ENCODE measurements at places on chromosomes 6 and 20.

GRCh38 chr6:133341607-133342158 lies 100.5 kb downstream of the EYA4 start:
- no peak for DNase-seq

GRCh38 chr6:99967052-99967451 lies 27.0 kb downstream of the MCHR2 start:
- no peak for DNase-seq

DNA sequence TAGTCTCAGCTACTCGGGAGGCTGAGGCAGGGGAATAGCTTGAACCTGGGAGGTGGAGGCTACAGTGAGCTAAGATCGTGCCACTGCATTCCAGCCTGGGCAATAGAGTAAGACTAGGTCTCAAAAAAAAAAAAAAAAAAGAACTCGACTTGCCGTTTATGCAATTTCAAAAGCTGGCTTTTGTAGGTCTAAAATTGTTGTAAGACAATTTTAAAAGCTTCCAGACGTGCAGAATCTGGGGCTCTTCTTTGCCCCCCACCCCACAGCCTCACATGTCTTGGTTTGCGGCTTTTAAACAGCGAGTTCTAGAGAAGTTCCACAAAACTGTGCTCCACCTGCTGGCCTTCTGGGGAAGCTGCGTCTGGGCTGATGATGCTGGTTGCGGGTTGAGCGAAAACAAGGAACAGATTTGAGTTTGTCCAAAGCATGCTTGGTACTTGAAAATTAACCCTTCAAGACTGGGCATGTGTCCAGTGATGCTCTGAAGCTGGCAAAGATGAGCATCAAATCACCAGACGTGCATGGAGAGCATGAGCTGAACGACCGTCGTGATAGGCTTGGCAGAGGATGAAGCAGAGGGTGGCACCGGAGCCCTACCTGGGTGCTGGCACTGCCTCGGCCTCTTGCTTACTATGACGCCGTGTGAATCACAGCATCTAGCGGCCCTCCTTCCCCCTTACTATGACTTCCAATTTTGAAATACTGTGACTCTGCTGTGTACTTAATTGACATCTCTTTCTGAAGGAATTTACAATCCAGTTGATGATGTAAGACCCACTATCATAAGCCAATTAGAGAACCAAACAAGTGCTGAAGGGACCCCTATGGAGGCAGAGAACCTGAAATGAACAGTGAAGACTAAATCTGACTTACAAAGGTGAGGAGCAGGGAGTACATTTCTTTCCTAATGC lies 171.4 kb downstream of the GMPR start:
- peak; percentile 39 for DNase-seq

- DNase-seq = peak; percentile 18
Observed at GRCh38 chr6:165573671-165574070, 89.4 kb downstream of the PDE10A start.

GRCh38 chr6:28239636-28240035 lies 12.4 kb downstream of the ZKSCAN4 start:
- no peak for DNase-seq

- DNase-seq = no peak
Observed at GRCh38 chr6:169887529-169888140, 136.2 kb downstream of the ERMARD start.

GRCh38 chr6:105753207-105753606 lies 332.9 kb upstream of the PRDM1 start:
- no peak for DNase-seq

DNA sequence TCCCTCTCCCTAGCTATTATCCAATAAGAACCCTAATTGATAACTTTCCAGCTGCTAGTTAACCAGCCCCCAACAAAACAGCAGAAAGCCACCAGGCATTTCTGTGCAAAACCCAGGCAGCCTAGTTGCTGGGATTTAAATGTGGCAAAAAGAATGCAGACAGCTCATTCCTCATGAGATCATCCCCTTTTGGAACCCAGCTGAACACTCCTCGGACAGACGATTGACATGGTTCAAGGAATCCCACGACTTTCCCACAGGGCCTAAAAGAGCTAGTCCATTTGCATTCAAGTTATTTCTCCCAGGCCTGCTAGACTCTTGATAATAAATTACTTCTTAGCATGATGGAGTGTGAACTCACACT lies 24.0 kb downstream of the JAG1 start:
- DNase-seq = no peak

- no peak for DNase-seq
Observed at GRCh38 chr6:149342525-149342924, 25.0 kb downstream of the TAB2 start.

GRCh38 chr6:26524722-26525370 lies 13.3 kb upstream of the HMGN4 start:
- no peak for DNase-seq

DNA sequence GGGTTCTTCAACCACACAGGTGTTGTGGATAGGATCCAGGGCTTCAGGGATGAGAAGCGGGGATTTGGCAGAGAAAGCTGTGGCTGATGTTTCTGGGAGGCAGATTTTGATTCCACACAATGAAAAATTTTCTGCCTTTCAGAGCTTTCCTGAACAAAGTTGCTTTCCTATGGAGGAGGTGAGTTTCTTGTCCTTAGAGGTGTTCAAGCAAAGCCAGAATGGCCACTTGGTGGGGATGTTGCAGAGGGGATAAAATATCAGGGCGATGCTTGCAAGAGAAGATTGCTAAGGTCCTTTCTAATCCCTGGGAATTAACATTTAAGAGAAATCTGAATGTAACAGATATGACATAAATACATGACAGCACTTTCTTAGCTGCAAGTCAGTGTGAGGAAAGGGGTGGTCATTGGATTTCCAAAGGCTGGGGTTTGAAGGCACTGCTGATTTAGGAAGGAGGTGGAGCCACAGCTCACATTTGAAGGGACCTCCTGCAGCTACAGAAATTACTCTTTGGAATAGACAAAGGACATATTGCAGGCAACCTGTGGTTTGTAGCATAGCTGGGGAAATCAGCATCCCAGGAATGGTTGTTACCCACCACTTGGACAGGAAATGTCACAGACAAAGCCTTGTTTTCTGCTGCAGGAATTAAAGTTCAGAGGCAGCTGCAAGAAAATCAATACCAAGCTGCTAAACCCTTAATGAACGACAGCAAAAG lies 271.1 kb upstream of the CHD6 start:
- DNase-seq = peak; percentile 20

- no peak for DNase-seq
Observed at GRCh38 chr6:163782436-163783003, 368.0 kb downstream of the QKI start.

GRCh38 chr20:57851025-57851682 lies 141.3 kb upstream of the PMEPA1 start:
- no peak for DNase-seq

DNA sequence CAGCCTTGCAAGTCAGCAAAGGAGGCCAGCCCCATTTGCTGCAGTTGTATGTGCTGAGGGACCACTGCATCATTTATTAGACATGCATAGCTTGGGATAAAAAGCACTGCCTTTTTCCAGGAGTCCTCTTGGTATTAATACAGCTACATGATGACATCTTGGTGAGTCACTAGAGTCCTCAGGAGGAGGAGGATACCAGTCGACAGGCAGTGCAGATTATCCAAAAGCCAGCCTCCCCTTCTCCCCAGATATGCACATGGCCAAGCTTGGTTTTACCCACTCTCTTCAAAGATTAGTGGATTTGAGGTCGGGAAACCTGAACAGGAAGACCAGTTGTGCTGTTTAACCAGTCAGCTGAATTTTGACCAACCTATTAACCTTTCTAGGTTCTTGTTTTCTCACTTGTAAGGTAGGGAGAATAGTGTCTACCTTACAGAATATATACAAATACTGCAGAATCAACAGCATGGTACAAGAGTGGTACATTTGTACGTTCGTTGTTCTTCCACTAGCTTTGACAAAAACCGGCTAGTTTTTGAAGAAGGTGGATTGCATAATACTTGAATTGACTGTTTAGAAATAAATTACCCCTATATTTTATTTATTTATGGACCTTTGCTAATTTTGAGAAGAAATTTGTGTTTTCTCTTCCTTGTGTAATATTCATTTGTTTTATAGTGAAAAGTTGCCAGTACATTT lies 31.9 kb downstream of the VAPB start:
- no peak for DNase-seq

DNA sequence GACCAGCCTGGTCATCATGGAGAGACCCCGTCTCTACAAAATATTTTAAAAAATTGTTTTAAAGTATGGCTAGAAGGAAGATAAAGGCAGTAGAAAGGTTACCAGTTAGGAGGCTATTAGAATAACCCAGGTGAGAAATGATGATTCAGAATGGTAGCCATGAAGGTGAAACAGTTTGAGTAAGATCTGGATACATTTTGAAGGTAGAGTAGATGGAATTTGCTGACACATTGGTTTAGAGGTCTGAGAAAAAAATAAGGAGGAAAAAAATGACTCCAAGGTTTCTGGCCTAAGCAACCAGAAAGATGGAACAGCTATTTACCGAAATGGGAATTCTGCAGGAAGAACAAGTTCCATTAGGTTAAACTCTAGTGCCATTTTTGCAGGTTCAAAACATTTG lies 167.9 kb upstream of the TAB2 start:
- DNase-seq = no peak

DNA sequence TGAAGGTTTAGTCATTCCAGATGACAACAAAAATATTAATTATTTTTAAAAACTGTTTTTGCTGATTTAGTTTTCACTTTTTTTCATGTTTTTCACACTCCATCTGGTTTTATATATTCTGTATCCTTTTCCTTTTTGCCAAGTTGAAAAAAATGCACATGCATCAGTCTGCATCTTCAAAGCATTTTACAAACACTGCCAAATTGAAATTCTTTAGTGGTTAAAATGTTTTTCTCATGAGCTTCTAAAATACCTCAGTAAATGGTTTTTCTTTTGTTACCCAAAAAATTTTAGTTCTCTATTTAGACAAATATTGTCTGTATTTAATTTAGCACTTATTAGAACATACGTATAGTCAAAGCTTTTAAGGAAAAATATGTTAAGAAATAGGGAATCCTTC lies 386.9 kb upstream of the HSF2 start:
- no peak for DNase-seq

GRCh38 chr6:121584586-121585369 lies 149.3 kb downstream of the GJA1 start:
- DNase-seq = no peak

DNA sequence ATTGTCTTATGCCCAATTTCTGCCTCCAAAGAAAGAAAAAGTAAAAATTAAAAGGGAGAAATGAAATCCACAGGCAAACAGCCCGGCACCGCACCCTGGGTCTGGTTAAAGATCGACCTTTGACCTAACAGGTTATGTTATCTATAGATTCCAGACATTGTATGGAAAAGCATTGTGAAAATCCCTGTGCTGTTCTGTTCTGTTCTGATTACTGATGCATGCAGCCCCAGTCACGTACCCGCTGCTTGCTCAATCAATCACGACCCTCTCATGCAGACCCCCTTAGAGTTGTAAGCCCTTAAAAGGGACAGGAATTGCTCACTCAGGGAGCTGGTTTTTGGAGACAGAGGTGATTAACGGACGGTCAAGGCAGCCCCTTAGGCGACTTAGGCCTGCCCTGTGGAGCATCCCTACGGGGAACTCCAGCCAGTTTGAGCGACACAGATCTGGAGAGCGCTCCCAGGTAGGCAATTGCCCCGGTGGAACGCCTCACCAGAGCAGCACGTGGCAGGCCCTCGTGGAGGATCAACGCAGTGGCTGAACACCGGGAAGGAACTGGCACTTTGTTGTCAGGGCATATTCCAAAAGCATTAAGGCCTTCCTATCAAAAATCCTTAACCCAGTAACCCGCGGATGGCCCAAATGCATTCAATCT lies 12.0 kb upstream of the HFE start:
- DNase-seq = no peak

GRCh38 chr6:22681761-22682160 lies 112.4 kb downstream of the HDGFL1 start:
- no peak for DNase-seq

DNA sequence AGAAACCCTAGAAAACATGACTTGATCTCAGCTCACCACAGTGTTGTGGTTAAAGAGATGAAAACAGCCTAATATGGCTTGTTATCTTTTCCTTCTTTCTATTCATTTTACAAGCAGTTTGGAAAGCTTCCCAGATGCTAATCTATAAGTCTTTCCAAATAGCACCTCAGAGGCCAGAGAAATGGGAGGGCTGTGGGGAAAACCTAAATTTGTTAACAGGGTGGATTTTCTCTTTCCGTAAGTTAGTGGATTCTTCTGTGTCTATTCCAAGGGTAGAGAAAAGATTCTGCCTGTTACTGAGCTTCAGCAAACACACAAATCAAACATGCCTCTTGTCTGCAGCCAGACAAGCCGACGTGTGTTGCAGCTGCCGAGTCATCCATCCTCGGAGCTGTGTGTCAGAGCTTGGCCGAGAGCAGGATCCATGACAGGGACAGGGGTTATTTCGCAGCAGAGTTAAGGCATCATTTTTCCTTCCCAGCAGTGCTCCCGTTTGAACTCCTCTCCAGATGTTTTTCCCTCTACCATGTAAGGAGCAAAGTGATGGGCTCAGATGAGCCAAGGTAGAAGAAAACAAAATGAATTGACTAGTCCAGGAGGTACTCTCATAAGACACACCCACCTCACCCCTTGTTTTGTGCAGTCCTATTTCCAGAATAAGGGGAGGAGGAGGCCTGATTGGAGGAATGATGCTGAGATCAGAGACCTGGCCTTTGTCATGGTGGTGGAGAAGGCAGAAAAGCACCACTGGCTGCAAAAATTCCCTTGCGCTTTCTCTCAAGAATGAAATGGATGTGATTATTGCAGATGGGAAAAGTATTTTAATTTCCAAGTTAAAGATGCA lies 560.0 kb downstream of the C6orf118 start:
- DNase-seq = peak; percentile 7

DNA sequence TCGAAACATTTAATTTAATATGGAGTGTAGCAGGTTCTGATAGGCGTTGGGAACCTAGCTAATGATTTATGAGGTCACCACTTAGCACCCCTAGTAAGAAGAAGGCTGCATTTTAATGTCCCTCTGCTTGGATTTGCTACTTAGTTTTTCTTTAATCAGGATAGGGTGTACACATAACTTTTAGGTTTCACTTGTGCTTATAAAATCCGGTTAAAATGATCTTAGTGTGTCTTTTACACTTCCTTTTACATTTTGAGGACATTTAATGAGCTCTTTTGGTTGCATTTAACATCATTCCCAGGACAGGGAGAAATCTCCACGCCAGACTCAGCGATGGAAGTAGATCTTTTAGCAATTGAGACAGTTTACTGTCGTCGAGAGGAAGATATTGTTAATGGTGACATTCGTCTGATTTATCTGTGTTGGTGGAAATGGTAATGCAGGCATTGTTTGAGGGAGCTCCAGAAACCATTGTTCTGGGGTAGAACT lies 5.6 kb downstream of the TFAP2A start:
- DNase-seq = no peak

DNA sequence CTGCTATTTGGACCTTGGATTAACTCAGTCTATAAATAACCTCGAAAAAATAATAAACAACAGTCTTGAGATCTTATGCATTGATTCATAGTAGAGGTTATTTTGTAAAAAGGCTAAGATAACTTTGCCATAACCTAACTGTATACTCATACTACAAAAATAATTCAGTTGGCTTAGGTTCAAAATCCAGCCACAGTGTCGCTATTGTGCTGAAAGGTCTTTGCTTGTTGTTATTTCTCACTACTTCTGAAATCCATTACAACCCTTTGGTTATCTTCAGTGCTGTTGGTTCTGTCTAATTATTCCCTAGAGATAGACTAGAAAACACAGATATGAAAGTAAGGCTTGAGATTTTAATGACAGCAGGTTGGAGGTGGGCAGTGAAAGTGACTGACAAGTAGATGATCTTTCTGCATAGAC lies 74.4 kb downstream of the MKKS start:
- DNase-seq = no peak

GRCh38 chr20:41623625-41624375 lies 5.6 kb upstream of the CHD6 start:
- no peak for DNase-seq

- DNase-seq = no peak
Observed at GRCh38 chr20:9510911-9511310, 3.5 kb upstream of the LAMP5 start.

- DNase-seq = no peak
Observed at GRCh38 chr20:64180673-64181072, 16.4 kb downstream of the MYT1 start.
